Kidney tubule cell (primary cell): ENCODE measurements at places on chromosomes 1 and 21.
A peak's percentile ranks its signal among the peaks of the same experiment; 100 is the strongest.

GRCh38 chr1:221829327-221830015 is 87.6 kb upstream of the DUSP10 start:
- DNase-seq = peak; percentile 97

- DNase-seq = peak; percentile 19
These were observed 159.4 kb downstream of the DHRS3 start for GRCh38 chr1:12458571-12458970.

- DNase-seq = no peak
These were observed 41.2 kb upstream of the MAGOH start for GRCh38 chr1:53279296-53280200.

GRCh38 chr1:63611231-63611630 is 18.0 kb downstream of the PGM1 start:
- peak; percentile 53 for DNase-seq

- no peak for DNase-seq
These were observed 6.8 kb downstream of the THEM5 start for GRCh38 chr1:151846686-151847237.

DNA sequence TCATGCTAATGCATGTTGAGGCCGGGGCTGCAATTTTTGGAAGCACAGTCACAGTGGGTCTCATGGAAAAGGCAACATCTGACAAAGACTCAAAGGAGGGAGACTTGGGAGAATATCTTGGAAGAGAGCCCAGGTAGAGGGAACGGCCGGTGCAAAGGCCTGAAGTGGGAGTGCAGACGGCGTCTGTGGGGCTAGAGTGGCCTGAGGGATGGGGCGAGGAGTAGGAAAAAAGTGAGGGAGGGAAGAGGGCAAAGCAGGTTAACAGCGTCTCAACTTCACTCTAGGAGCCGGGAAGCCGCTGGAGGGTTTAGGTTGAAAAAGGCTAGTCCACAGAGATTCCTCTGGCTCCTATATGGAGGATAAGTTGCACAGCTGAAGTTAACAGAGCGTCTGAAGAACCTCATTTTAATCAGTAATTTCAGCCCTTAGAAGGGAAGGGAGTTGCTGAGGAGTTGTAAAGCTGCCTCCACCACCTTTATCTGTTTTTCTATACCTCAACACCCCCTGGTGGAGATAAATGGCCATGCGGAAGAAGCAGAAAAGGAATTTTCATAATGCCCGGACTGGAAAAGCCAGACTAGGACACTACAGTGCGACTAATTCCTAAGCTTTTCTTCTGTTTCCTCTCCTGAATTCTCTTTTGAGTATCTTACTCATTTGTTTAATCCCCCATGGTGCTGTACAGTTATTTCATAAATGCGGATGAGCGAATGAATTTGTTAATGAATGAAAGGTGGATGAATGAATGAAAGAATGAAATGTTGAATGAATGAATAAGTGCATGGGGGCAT is 78.7 kb upstream of the ZNF281 start:
- peak; percentile 84 for DNase-seq

GRCh38 chr21:24693779-24694178 is 913.5 kb downstream of the MRPL39 start:
- DNase-seq = no peak

DNA sequence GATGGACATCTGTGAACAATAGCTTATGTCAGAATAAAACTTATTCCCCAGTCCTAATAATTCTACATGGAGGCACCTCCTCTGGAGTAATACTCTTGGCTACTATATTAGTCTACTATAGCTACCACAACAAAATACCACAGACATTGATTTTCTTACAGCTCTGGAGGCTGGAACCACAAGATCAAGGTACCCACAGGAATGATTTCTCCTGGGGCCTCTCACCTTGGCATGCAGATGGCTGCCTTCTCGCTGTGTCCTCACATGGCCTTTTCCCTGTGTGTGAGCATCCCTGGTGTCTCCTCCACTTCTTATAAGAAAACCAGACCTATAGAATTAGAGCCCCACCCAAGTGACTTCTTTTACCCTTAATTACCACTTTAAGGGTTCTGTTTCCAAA is 244.3 kb downstream of the BARHL2 start:
- DNase-seq = no peak

GRCh38 chr1:156492591-156493080 is 7.9 kb downstream of the MEF2D start:
- no peak for DNase-seq

DNA sequence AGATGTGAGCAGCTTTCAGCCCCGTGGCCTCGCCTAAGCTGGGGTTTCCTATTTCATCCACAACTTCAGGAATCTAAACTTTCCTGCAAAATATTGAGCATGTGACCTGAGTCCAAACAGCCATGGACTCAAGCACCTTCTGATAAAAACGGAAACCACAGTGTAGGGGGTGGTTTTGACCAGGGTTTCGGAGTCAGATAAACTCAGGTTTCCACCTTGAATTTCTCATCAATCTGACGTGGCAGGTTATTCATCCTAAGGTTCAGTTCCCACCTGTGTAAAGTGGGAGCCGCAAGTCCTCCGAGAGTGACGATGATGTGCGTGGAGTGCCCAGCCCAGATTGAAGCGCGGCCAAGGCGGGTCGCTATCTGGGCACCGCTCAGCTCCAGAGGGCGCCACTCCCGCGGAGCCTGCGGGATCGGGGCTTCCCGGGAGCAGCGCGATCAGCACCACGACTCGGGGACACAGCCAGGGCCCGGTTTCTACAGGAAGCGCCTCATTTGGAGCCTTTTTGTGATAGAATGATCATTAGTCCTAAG is 871 bp upstream of the ETS2 start:
- peak; percentile 83 for DNase-seq

GRCh38 chr1:50335036-50335435 is 88.2 kb downstream of the DMRTA2 start:
- DNase-seq = no peak

DNA sequence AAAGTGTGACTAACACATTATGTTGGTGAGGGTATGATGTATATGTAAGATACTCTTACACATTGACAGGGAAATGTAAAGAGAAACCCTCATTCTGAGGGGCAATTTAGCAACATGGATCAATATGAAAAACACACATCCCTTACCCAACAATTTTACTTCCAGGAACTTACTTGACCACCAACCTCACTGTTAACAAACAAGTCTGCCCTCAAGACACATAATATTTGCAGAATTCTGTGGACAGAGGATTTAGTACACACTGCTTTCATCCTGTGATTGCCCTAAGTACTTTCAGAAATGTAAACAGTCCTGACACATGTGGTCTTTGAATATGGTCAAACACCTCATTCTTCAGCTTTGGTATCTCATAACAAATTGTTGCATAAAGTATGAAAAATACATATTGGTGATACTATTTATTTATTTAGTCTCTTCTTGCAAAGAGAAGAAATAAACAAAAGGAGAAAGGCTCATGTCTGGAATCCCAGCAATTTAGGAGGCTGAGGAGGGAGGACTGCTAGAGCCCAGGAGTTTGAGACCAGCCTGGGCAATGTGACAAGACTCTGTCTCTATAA is 6.9 kb downstream of the USP48 start:
- DNase-seq = no peak

GRCh38 chr1:180503280-180503862 is 994 bp upstream of the ACBD6 start:
- DNase-seq = peak; percentile 51

DNA sequence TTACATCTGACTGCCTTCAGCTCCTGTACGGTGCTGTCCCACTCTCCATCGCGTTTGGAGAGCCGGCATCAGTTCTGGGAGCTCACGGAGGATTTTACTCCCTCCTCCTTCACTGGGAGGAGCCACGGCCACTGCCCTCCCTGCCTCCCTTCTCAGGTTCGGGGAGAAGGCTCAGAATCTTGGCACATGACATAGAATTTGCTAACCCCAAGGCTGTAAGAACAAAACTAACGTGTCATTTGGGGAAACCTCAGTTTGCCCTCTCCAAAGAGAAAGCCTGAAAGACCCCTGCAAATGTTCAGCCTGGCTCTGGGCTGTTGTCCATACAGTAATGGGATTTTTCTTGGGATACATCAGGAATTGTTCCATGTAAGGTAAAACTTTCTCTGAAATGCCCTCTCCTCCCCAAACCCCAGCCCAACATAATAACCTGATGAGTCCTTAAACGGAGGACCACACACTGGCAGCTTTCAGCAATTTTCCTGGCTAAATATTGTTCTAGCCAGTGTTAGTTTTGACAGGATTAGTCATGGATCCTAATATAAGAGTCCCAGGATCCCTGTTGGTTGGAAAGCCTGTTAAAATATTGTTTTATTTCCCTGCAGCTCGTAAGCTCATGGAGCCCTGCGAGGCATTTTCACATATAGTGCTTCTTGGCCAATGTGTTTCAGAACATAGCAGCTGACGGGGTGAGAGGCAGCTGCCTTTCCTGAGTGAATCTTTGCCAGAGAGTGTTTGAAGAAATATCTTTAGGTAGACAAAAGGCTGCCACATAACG is 98.8 kb downstream of the RHOU start:
- no peak for DNase-seq

DNA sequence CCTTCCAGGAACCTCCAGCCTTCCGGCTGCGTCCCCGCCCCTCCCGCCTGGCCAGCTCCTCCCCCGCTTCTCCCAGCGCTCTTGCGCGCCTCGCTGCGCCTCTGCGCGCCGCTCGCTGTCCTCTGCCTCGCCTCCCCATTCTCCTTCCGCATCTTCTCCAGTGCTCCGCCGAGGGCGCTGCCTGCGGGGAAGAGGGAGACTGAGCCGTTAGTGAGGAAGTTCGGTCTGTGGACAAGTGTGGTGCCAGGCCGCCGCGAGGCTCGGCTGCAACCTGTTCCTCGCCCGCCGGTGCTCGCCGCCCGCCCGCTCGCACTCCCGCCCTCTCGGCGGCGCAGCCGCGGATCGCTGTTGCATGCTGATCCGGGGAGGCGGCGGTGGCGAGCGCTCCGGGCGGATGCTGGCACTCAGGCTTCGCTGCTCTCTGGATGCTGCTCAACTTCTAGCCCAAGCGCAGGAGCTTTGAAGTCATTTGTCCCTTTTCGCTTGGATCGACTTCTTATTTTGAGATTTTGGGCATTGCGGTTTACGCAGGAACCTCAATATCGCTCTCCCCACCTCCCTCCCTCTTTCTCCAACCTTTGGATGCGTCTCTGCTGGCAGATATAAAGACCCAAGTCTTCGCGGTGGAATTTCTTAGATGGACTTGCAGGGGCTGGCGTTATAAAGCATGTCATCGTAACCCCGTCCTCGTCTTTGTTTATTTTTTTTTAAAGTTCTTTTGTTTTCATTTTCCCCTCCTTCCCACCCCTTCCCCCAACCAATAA is 614 bp upstream of the CACNA1E start:
- DNase-seq = peak; percentile 49

GRCh38 chr1:43706598-43707189 is 642 bp upstream of the ST3GAL3 start:
- DNase-seq = peak; percentile 20

DNA sequence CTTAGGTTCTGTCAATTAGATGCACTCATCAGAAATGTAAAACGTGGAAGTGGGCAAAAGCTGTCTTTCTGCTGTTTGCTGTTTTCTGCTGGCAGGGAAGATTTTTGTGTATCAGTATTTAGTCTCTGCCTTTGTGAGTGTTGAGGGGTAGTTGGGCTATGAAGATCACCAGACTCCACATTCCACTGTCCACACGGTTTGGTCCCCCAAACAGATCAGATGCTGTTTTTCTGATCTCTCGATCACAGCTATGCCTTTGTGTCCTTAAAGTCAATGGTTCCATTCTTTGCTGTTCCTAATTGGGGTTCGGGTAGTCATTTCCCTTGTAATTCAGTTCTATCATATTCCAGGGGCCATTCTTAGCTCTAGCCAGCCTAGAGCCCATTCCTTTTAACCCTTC is 27.0 kb upstream of the NPL start:
- no peak for DNase-seq

DNA sequence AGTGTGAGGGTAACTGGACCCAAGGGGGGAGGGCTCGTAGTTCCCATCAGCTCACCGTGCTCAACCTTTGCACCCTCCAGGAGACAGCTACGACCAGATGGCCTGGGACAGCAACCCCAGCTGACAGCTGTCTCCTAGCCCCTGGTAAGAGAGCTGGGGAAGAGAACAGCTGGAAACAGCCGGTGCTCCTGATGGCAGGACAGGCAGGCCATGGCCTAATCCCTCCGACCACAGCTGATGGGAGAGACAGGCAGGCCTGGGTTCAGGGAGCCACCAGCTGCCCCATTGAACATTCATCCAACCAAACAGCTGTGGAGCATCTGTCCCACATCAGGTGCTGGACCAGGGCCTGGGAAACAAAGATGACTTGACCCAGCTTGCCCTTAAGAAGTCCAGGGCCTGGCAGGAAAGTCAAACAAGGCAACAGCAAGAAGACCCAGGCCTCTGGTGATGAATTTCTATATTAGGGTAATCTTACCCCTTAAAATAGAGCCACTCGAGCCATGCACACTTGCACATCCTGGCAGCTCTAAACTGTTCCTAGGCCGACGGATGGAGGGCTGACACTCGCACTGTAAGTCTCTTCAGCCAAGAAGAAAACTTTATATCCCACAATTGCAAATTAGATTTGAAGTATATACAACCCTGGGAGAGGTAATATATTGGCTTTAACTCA is 12.2 kb downstream of the OLFML2B start:
- DNase-seq = no peak

DNA sequence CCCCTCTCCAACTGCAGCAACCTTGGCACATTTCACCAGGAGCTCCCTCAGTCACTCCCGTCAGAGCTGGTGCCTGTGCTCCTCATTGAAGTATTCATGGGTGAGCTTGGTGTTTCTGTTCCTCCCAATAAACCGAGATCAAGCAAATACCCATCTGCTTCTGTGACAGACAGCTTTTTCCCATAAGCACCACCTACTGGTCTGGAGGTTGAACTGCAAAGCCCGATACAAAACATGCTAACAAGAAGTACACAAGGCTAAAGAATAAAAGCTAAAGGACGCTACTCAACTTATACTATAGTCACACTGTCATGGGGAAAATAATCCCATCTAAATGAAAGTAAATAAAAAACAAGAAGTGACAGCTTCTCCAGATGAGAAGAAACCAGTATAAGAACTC is 111.9 kb upstream of the C21orf91 start:
- DNase-seq = peak; percentile 2

DNA sequence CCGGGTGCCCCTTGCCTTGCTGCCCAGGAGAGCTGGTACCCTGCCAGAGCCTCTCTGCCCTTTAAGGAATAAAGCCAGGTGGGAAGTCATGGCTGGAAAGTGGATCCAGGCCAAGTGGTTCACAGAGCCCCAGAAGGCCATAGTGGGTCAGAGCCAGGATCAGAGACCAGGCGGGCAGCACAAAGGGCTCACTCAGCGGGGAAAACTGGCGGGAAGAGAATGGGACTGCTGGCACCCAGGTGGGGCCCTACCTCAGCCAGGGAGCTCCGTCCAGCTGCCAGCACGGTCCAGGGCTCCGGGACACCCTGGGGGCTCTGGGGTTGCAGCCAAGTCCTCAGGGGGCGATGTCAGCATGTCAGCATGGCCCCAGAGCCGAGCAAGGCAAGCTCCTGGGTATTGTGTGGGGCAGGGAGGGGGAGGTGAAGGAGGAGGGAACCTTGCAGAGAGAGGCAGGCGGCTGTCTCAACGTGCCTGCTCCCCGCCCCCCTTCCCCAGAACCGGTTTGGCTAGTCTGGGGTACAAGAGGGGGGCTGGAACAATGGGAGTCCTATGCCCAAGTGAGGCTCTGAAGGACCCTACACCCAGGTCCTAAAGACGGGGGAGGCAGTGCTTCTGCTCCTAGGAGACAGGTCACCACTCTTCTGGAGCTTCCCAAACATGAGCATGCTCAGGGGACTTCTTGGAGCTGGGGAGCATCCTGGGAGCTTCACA is at the start of gene ARHGEF19:
Gene ARHGEF19, minus strand, starts transcription at position 402 of the 711 bp plus-strand sequence. CDS start 3,598 bp downstream, outside the sequence.
- no peak for DNase-seq

- peak; percentile 38 for DNase-seq
These were observed 831 bp upstream of the FOXD2 start for GRCh38 chr1:47436979-47437446.
